ENCODE measurements at places on chromosomes 6 and 20. TPM values are rescaled to one million over a fixed set of nuclear protein-coding genes. Genes with fewer than 3 reads are reported as not detected.

DNA sequence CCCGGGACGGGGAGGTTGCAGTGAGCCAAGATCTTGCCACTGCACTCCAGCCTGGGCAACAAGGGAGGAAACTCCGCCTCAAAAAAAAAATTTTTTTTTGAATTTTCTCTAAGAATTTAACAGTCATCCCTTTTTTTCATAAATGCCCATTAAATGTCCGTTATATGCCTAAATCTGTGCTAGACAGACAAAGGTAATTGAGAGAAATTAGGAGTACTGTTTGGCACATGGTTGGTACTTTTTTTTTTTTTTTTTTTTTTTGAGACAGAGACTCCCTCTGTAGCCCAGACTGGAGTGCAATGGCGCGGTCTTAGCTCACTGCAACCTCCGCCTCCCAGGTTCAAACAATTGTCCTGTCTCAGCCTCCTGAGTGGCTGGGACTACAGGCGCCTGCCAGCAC, 1.7 kb downstream of the PCMT1 start:
- no peaks in the 10 kb centered on the region for H3K4me1 ChIP-seq
- H3K27me3 ChIP-seq: no peaks in the 10 kb centered on the region
- no peaks in the 10 kb centered on the region for H3K36me3 ChIP-seq

- DNase-seq: no peak
- no peak overlapping the region for H3K4me3 ChIP-seq
These were observed 298.1 kb upstream of the TCF21 start for GRCh38 chr6:133590814-133591213.

GRCh38 chr6:106094261-106094963, 8.3 kb downstream of the PRDM1 start:
- no peak overlapping the region for H3K27ac ChIP-seq
- H3K4me3 ChIP-seq: no peak overlapping the region
- H3K4me1 ChIP-seq: no peaks in the 10 kb centered on the region
- H3K27me3 ChIP-seq: peaks cover 2% of the 10 kb centered on the region

GRCh38 chr6:158056355-158056754, 74.7 kb downstream of the SYNJ2 start:
- peaks cover 9% of the 10 kb centered on the region for H3K4me1 ChIP-seq
- no peak overlapping the region for H3K4me3 ChIP-seq
- no peaks in the 10 kb centered on the region for H3K27me3 ChIP-seq
- no peak overlapping the region for H3K27ac ChIP-seq

DNA sequence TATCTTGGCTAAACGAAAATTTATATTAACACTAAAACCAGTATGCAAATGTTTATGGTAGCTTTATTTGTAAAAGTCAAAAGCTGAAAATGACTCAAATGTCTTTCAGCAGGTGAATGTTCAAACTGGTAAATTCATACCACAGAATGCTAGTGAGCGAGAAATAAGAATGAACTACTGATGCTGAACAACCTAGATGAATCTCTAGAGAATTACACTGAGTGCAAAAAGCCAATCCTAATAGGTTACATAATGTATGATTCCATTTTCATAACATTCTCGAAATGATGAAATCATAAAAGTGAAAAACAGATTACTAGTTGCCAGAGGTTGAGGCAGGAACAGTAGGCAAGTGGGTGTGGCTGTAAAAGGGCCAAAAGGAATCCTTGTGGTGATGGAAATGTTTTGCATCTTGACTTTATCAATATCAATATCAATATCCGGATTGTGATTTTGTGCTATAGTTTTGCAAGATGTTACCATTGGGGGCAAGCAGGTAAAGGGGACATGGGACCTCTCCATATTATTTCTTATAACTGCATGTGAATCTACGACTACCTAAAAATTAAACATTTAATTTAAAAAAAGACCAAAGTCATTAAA, 26.1 kb downstream of the ZNF311 start:
- no peak overlapping the region for H3K4me3 ChIP-seq
- H3K27ac ChIP-seq: no peak overlapping the region
- H3K4me1 ChIP-seq: no peaks in the 10 kb centered on the region
- no peak for DNase-seq
- H3K27me3 ChIP-seq: peaks cover 12% of the 10 kb centered on the region
- no peaks in the 10 kb centered on the region for H3K36me3 ChIP-seq

Gene SLC35B3
- total RNA-seq: 23.0 TPM
